ENCODE measurements at places on chromosomes 16 and 17.

GRCh38 chr17:48453447-48453846 lies 23.4 kb upstream of the SKAP1 start:
- DNase-seq = no peak

DNA sequence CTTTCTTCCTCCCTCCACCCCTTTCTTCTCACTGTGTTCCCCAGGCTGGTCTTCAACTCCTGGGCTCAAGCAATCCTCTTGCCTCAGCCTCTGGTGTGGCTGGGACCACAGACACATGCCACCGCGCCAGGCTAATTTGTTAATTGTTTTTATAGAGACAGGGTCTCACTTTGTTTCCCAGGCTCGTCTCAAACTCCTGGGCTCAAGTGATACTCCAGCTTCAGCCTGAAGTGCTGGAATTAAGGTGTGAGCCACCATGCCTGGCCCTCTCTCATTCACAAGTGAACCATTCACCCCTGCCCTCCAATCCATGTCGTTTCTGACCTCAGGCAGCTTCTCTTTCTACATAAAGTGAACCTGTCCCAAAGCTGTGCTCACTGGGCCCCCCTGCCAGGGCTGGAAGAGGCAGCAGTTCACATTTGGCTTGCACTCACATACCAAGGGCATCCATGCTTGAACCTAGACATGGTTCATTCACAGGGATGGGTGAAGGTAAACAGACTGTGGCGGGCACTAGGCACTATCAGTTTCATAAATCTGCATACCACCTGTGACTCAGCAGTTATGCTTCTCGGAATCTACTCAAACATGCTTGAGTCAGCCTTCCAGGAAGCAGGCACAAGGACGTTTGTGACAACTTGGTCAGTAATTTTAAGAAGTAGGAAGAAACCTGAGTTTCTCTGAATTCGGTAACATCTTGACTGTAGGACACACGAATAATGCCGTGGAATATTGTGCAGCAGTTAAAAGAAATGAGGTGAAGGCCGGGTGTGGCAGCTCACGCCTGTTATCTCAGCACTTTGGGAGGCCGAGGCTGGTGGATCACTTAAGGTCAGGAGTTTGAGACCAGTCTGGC lies 6.0 kb upstream of the RNF213 start:
- peak; percentile 82 for DNase-seq

DNA sequence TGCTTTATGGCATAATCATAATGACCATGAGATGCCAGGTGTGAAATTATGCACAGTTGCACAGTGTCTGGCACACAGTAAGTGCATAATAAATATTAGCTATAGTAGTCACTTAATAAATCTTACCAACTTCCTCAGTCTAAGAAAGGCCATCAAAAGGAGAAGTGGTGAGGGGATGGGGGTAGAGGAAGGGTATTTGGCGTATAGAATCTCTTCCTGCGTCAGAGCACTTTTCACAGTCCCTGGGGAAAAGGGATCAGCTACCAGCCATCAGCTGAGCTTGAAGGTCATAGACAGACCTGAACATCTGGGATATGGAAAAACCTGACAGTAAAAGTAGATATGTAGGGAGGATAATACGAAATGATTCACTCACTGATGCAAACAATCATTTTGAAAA lies 5.8 kb downstream of the CRHR1 start:
- DNase-seq = no peak

GRCh38 chr16:59665618-59666220 lies 931.6 kb upstream of the GOT2 start:
- DNase-seq = no peak

GRCh38 chr16:22955461-22956070 lies 141.6 kb downstream of the HS3ST2 start:
- DNase-seq = no peak

DNA sequence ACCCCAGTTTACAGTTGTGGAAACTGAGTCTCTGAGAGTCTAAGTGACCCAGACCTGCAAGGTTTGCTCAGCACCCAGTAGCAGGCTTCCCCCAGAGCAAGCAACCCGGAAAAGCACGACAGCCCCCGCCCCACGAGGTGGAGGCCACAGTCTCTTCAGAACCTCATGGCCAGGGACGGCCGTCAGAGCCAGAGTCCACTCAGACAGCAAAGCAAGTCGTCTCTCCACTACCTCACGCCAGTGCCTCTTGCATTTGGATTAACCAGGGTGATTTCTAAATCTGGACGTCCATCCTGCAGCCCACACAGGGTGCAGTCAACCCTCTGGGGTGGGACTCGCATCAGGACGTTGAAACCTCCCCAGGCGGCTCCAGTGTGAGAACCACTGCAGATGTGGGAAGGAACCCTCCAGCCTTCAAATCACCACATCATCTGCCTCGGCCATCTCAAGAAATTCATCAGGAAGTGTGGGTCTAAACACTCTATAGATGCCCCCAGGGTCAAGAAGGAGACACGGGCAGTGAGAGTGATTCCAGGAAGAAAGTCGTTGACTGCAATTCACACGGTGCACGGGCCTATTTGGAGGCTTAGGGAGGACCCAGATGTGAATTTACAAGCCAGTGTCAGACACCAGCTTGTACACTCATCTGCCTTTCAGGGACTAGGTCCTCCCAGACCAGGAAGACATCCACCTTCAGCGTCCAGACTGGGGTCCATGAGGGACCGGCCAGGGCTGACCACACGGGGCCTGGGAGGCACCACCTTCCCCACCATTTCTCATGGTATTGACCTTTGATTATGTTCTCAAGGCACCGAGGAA lies 20.2 kb upstream of the RBFOX3 start:
- no peak for DNase-seq

GRCh38 chr17:32813021-32813420 lies 63.9 kb downstream of the MYO1D start:
- no peak for DNase-seq

- DNase-seq = no peak
Measured at GRCh38 chr17:46952115-46952514, 26.9 kb downstream of the RPRML start.

DNA sequence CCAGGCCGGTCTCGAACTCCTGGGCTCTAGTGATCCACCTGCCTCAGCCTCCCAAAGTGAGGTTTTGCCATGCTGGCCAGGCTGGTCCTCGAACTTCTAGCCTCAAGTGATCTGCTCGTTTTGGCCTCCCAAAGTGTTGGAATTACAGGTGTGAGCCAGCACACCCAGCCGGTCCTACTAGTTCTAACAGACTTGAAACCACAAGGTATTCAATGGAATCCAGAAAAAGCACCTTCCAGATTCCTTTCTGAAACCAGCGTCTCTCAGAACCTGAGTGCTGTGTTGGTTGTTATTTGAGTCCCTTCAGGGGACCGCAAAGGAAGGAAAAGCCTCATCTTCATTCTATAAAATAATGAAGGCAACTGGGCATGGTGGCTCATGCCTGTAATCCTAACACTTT lies 4.1 kb downstream of the KRABD2 start:
- DNase-seq = no peak

- DNase-seq = peak; percentile 69
Measured at GRCh38 chr17:76199469-76199868, 40.8 kb downstream of the RNF157 start.

DNA sequence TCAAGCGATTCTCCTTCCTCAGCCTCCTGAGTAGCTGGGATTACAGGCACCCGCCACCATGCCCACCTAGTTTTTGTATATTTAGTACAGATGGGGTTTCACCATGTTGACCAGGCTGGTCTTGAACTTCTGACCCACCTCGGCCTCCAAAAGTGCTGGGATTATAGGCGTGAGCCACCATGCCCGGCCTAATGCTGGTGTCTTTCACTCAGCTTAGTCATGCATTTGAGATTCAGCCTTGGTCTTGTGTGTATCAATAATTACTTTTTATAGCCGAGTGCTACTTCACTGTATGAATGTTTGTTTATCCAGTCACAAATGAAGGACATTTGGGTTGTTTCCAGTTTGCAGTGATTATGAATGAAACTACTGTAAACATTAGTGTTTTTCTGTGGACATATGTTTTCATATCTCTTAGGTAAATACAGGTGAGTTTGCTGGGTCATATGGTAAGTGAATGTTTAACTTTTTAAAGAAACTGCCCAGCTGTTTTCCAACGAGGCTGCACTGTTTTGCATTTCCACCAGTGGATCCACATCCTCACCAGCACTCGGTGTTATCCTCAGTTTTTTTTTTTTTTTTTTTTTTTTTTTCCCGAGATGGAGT lies 11.0 kb upstream of the PLCG2 start:
- no peak for DNase-seq

- DNase-seq = no peak
Measured at GRCh38 chr17:66610361-66611133, 224.4 kb upstream of the CACNG5 start.

DNA sequence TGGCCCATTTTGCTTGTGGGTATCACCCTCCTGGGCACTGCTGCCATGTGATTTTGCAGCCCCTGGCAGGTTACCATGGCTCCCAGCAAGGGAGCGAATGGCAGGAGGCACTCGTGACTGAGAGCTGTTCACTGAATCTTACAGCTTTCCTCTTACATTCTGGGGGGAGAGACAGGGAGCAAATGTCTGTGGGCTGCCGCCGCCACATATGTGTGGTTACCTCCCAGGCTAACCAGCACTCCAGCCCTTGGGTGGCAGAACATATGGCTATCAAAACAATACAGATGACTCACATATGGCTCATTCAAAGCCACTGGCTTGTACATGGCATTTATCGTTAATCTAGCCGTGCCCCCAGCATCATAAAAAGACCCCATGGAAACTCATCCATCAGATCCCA lies 19.8 kb downstream of the GTF3C1 start:
- DNase-seq = no peak

- peak; percentile 68 for DNase-seq
Measured at GRCh38 chr17:4980644-4981216, 6.7 kb downstream of the CAMTA2 start.

DNA sequence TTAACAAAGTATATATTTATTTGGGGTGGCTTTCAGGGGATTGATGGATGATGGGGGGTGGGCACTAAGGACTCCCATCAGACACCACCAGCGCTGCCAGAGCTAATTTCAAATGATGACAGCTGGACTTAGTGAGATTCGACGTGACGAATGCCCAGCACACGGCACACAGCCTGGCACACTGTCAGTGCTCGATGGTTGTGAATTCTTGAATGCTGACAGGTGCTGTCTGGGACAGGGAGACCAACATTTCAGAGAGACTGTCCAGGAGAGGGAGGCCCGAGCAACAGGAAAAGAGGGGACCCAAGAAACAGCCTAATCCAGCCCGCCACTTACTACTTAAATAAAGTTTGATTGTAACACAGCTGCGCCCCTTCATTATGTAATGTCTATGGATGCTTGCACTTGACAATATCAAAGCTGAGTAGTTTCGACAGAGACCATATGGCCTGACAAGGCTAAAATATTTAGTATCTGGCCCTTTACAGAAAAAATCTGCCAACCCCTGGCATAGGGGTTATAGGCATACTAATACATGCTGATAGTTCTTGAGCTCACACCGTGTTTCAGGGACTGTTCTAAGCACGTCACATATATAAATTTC lies 6.2 kb upstream of the MPRIP start:
- no peak for DNase-seq

- DNase-seq = no peak
Measured at GRCh38 chr17:81659038-81659437, 2.7 kb upstream of the PDE6G start.

- DNase-seq = no peak
Measured at GRCh38 chr17:52298881-52299280, 140.4 kb upstream of the CA10 start.

DNA sequence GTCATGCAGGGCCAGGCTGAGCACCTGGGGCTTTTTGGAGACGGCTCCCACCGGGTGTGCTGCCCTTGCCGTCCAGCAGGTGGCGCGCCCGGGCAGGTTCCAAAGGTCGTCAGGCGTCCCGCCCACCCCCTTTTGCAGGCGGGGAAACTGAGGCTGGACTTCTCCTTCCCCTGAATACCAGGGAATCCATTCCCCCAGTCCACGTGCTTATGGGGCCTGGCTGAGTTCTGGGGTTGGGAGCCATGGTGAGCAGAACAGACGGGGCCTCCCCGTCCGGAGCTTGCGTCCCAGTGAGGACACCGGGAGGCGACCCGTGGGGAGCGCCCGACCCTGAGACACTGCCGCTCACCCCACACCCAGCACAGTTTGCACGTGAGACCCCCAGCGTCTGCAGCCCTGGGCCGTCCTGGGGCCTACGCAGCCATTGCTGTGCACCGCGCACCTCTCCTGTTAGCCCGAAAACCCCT lies 51.8 kb upstream of the JPH3 start:
- peak; percentile 61 for DNase-seq

DNA sequence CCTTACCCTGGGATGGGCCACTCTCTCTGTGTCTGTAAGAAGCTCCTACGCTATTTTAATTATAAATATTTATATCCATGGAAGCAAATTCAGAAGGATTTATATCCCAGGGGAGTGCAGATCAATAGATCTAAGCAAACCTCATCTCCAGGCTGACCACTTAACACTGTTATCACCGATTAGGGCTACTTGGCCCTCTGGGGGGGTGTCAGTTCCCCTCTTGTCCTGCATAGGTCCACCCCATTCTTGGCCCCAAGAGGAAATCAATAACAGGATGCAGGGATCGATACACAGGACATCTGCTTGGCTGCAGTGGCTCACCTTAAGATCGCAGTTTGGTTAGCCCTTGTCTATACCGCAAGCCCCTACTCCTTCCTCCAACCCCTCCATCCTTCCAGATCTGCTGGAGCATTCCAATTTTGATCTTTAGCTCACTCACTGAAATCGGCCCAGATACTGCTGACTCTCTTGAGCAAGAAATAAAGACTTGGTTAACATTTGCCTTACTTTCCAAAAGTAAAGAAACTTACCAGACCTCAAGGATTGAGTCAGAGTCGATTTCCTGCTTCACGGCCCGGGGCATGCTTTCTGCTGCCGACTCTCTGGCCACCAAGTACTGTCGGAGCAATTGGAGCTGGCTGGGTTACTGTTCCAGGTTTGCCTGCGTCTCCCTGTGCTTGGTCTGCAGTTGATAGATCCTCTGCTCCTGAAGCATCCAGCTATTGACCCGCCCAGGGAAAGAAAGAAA lies 112.3 kb upstream of the PMFBP1 start:
- no peak for DNase-seq

DNA sequence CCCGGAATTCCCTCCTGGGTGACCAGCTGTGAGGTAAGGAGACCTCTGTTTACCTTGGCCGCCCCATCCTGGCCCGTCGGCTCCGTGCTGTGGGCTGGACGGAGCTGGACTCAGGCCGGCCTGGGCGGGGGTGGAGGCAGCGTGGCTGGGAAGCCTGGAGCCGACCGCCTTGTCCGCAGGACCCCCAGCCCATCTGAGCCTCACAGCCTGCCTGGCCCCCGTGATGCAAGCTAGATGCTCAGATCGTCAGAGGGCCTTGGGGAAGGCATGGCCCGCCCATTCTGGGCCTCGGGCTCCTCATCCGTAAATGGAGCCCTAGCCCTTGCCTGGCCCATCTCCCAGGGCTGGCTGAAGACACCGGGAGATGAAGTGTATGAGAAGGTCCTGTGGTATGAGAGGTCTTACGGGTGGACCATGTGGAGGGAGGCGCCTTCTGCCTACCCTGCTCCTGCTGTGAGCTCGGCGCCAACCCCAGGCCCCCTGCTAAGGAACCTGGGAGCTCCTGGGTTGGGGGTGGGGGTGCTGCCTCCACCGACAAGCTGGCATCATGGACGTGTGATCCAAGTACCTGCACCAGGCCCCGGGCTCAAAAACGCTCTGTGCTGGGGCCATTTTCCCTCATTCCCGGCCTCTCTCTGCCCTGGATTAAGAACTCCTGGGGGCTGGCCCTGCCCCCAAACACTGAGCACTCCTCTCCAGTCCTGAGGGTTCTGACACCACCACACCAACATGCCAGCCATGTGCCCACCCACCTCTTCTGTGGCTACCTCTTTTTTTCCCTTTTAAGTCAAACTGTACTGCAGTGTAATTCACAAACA lies 5.4 kb upstream of the P2RX1 start:
- no peak for DNase-seq
